RPMI7951 (cell line): ENCODE measurements at places on chromosomes 4 and X. TPM values are rescaled to one million over a fixed set of nuclear protein-coding genes. Genes with fewer than 3 reads are reported as not detected.

DNA sequence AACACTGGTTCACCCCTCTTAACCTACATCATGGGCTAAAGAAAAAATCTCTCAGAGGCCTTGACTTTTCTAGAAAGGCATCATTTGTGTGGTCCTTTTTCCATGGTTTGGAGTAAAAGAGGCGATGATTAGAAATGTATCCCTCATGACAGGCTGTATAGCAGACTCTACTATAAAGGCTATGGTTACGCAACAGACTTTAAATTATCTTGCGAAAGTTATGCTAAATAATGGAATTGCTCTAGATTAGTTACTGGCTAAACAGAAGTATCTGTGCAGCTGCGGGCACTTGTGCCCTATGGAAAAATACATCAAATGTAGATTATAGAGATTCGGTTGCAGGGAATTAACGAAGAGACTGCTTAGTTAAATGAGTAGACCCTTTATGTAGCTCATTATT lies 101.6 kb downstream of the TMEM47 start:
- no peak for DNase-seq

DNA sequence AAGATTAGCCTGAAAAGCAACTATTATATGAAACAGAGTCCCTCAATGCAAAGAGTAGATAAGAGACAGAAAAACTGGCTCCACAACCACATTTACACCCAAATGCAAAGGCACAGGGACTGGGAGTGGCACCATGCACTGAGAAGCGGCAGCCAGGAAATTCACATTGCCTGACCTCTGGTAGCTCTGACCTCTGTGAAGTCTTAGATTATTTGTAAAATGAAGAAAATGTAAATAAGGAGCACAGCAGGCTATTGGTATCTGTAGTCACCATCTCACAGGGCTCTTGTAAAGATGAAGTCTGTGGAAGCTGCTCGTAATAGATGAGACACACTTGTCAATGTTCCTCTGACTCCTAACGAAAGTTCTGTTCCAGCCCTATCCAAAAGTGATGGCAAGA lies 69.7 kb downstream of the FAT1 start:
- DNase-seq, result no peak

DNA sequence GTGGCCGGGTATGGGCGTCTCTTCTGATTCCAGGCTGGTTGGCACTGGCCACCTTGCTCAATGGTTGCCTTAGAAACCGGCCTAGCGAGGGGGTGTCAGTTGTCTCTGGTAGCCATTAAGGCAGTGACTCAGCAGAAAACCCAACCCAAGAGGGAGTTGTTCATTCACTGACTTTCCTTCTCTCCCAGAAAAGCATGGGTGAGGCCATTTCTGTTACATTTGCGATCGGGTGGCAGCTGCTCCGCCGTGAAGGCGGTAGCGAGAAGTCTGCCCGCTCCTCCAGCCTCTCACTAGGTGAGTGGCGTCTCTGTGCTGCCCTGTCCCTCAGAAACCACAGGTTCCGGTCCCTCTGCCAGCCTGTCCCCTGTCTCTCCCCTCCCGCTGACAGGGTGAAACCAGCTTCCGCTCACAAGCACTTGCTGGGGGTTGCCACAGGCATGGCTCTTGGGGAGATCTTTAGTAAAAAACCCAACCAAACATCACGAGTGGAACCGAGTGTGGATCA lies 17.4 kb downstream of the IRAK1 start:
- DNase-seq, result peak; percentile 77

GRCh38 chrX:153179131-153179530 lies at the start of gene MAGEA1:
Gene MAGEA1 (plus strand): TSS chrX:153179284. CDS start chrX:153182390, 3,106 bp downstream.
- no peak for DNase-seq

- DNase-seq, result no peak
Measured at GRCh38 chr4:7040765-7041164, 2.4 kb upstream of the TADA2B start.

DNA sequence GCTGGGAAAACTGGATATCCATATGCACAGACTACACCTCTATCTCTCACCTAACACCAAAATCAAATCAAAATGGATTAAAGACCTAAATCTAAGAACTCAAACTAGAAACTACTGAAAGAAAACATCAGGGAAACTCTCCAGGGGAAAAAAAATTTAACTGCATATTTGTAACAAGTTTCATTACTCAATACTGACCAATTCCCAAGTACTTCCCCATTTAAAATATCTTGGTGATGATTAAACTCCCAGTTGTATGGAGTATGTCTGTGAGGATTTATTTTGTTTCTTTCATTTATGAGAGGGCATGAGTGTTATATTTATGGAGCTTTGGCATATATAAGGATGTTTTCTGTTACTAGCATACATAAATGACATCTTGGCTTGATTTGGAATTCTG lies 112.3 kb upstream of the IL15 start:
- no peak for DNase-seq

GRCh38 chrX:134520860-134521390 lies 61.0 kb downstream of the HPRT1 start:
- peak; percentile 63 for DNase-seq

DNA sequence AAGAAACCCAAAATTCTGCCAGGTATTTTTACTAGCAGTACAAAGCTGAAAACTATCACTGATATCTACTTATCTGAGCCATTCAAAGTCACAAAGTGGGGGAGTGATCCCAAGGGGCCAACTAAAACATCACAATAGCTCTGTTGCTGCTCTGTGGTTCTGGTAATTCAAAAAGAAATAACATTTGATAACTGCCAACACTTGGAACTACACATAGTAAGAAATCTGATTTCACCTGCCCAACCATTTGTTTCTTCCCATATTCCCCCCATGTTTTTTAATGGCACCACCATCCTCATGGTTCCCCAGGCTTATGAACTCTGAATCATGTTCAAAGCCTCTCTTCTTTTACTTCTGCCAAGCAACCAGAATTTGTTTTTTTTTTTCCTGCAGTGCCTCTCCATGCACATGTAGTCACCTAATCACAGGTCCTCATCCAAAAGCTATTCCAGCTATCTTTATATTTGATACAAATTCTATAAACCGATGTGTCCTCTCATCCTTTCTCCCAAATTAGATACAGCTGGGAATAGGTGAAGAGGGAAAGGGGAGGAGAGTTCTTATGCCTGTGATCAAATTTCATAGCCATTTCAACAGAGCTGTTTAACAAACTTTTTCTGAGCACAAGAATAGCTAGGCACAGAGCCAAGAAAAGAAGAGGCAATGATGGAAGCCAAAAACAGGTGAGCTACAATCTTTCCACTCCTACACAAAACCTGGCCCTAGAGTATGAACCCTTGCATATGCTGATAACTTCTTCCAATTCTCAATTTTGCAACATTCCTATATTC lies 7.7 kb downstream of the AMMECR1 start:
- no peak for DNase-seq

- DNase-seq, result no peak
Measured at GRCh38 chr4:55518442-55518841, 28.3 kb downstream of the CLOCK start.

DNA sequence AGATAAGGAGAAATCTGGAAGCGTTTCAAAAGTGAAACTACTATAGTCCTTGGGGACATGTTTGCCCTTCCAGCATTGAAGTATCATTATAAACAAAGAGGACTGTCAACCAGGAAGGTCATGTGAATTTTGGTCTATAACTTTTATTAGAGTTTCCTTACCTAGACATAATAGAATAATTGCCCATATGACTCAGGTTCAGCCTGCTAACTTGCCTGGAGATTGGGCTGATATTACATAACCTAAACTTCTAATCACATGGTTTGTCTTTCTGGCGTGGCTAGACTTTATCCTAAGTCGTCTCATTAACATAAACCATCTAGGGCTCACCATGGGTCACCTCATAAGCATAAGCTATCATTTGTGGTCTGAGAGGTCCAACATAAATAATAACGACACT lies 775.9 kb downstream of the CENPC start:
- DNase-seq, result no peak

- DNase-seq, result no peak
Measured at GRCh38 chrX:120450163-120450562, 18.9 kb downstream of the LAMP2 start.

GRCh38 chrX:69148946-69149345 lies 16.3 kb downstream of the PJA1 start:
- DNase-seq, result no peak

DNA sequence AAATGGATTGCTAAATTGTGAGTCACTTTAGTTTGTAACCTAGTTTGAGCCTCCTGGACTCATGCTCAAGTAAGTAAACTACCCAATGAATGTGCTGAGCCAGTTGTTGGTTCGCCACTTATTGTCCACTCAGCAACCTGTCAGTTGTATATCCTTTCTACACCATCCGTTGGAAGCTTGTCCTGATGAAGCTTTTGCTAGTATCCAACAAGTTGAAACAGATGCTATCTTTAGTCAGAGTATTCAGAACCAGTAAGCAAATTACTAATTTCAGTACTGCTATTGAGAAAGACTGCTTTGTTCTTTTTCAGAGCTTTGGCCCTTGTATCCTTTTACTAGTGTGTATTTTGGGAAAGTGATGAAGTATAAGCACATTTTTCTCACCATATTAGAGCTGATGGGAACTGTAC lies 4.3 kb upstream of the NAA15 start:
- peak; percentile 28 for DNase-seq

DNA sequence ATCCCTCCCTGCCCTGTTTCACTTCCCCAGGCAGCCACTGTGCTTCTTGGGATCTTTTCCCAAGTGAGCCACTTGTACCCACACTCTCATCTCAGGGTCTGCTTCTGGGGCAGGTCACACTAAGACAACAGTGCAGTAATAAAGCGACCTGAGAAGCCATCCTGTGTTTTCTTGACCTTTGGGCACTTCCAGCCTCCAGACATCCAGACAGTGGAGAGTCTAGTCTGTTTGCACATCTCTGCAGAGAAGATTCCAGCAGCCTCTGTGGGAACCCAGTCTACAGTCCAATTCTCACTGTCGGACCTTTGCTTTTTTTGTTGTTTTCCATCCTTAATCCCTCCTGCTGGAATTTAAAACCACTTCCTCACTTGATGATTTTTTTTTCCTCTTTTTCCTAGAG lies 50.3 kb upstream of the ATP6AP2 start:
- no peak for DNase-seq

GRCh38 chrX:110008011-110008635 lies 5.2 kb downstream of the TMEM164 start:
- no peak for DNase-seq

The TMPRSS11F gene
- total RNA-seq, result 0.10 TPM in 1 of 2 replicates, not detected in the other

The MAGEA2B gene
- 16.1 and 16.7 TPM in 2 replicates for total RNA-seq

The ABLIM2 gene
- under 0.01 and 0.29 TPM in 2 replicates for total RNA-seq

The IL2 gene
- total RNA-seq, result not detected in 2 replicates

The SMIM31 gene
- total RNA-seq, result not detected in 2 replicates

The DHX15 gene
- total RNA-seq, result 117 and 163 TPM in 2 replicates

The VSIG1 gene
- total RNA-seq, result not detected in 2 replicates

The PCDH19 gene
- not detected in 2 replicates for total RNA-seq

The XAGE1B gene
- 1.9 and 5.5 TPM in 2 replicates for total RNA-seq
